ENCODE measurements at places on chromosomes 12 and 14.
A peak's percentile ranks its signal among the peaks of the same experiment; 100 is the strongest.

- no peak for DNase-seq
Measured at GRCh38 chr14:64060648-64061096, 207.9 kb downstream of the SYNE2 start.

DNA sequence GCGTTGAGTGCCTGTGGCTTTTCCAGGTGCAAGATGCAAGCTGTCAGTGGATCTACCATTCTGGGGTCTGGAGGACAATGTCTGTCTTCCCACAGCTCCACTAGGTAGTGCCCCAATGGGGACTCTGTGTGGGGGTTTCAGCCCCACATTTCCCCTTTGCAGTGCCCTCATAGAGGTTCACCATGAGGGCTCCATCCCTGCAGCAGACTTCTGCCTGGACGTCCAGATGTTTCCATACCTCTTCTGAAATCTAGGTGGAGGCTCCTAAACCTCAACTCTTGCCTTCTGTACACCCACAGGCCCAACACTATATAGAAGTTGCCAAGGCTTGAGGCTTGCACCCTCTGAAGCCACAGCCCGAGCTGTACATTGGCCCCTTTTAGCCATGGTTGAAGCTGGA, 52.9 kb downstream of the PRKCH start:
- no peak for DNase-seq

DNA sequence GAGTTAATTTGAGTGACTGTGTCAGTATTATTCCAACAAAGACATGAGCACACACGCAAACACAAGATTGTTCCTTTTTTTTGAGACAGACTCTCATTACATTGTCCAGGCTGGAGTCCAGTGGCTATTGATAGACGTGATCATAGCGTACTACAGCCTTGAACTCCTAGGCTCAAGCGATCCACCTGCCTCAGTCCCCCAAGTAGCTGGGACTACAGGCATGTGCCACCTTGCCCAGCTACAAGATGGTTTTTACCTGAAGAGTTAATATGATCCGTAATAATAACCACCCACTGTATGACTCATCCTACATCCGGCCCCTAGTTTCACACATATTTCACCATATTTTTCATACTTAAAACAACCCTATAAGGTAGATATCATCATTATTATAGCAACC, 26.8 kb downstream of the BCAT1 start:
- no peak for DNase-seq

DNA sequence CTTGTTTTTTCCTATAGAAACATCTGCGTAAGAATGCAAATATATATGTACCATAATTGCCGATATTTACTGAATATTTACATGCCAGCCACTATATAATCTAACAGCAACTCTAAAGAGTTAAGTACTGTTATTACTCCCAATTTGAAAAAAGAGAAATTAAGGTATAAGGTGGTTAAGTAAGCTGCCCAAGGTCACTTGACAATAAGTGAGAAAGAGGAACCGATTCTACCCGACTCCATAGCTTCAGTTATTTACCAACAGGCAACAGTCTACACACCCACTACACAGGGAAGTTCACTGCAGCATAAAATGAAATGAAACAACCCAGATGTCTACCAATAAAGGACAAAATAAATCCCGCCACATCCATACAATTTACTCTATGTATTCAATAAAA, 1.1 kb downstream of the MIS18BP1 start:
- DNase-seq, result no peak

GRCh38 chr14:33475623-33476022, 475.3 kb downstream of the EGLN3 start:
- DNase-seq, result peak; percentile 89

- DNase-seq, result peak; percentile 81
Measured at GRCh38 chr14:74501135-74501614, 7.6 kb downstream of the ISCA2 start.

DNA sequence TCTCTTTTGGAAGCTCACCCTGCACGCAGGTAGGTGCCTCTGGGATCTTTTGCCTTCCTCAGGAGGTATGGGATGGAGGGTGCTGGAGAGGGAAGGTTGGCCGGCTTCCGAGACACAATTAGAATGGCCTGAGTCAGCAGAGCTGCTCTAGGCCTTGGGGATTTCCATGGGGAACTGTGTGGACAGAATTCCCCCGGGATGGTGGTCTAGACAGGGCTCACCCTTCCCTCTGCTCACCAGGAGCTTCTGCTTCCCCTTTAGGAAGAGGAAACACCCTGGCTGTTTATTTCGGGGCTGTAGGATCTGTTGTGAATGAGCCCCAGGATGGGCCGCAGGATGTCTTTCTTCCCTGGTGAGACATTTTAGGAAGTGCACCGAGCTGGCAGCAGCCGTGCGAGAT, 43.7 kb upstream of the TMED10 start:
- no peak for DNase-seq

- DNase-seq, result no peak
Measured at GRCh38 chr14:51852541-51852940, 7.9 kb upstream of the GNG2 start.

- DNase-seq, result no peak
Measured at GRCh38 chr14:95697764-95698163, 11.5 kb downstream of the TCL1B start.

DNA sequence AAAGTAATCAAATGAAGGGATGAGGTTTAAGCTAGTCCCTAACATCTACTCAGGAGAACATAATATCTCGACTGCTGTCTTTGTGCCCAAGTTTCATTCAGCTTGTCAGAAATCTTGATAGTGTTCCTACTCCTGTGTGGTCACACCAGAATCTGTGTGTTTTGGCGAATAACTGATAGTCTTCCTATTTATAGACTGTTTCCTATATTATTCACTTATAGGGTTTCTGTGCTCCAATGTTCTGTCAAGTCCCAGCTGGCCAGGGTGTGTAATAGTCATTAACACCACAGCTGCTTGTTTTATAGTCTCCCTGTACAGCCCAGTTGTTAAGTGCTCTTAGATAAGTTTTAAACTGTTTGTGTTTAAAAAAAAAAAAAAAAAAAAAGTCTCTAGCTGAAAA, 45.9 kb downstream of the GPR135 start:
- DNase-seq, result no peak

- no peak for DNase-seq
Measured at GRCh38 chr14:31270196-31270772, 62.7 kb upstream of the HECTD1 start.

GRCh38 chr12:23484238-23484637, 465.2 kb downstream of the SOX5 start:
- DNase-seq, result no peak

DNA sequence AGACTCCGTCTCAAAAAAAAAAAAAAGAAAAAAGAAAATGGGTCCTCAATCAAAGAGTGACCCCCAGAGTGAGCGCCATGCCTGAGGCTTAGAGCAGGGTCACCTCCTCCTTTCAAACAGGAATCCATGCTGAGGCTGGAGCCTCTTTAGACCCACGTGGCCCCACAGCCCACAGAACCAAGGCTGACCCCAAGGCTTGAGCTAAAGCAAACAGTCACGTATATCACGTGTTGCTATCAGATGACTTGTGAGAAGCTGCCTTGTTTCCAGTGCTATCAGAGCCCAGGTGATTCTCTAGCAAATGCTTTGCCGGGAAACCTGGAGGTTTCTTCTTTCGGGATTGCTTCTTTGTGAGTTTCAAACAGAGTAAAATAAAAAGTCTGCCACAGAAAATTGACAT, 31.7 kb upstream of the DYNC1H1 start:
- DNase-seq, result no peak

DNA sequence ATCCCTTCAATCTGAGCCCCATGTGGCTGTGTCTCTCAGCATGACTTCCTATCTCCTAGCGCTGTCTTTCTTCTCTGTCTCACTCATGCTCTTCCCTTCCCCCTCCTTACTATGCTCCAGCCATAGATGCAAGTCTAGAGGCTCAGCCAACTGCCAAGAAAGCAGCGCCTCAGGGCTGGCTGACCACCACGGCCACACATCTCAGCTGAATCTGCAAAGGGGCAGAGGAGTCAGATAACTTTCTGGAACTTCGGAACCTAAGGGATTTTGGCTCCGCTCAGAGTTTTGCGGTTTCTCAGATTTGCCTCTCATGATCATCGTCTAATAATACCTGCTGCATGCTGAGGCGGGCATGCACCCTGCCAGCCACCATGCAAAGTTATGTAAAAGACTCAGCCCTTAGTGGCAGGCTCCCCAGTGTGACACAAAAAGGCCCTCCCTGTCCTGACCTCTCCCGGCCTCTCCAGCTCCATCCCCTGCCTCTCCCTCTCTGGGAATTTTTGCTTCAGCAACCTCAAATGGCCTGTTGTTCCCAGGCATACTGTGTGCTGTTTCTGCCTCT, 5.0 kb upstream of the FGF6 start:
- DNase-seq, result no peak

GRCh38 chr14:68191567-68192321, 372.2 kb downstream of the RAD51B start:
- no peak for DNase-seq

GRCh38 chr14:77986773-77987172, 183.4 kb upstream of the NRXN3 start:
- no peak for DNase-seq

DNA sequence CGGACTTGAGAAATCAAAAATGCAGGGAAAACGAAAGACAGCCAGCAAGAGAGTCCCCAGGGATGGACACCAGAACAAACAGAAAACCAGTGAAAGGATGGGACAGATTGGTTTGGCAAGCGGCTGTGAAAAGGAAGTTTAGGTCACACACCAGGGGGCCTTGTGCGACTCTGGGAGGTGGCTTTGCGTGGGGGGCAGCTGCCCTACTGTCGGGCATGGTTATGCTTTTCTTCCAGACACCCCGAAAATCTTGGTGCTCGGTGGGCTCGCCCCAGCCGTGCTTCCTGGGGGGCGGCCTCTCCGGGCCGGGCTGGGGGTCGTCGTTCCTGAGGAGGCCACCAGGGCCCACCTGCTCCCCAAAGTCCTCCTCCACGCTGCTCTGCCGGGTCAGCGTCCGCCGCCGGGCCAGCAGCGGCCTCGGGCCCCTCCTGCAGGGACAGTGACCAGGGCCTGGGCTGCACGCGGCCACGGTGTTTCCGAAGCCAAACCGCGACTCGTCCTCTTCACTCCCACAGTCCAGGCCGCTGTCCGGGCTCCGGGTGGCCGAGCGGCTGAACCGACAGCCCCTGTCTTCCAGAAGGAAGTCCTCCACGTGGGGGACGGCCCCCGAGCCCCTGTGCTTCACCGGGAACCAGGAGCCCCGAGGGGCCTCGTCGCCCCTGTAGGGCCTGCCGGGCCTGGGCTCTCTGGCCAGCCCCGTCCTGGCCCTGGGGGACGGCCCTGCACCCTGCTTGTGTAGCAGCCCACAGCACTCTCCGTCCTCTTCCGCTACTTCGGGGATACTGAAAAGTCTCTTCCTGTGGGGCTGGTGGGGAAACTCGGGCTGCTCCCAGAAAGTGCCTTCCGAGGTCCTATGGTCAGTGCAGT, 86.5 kb downstream of the PIWIL1 start:
- DNase-seq, result no peak

GRCh38 chr14:79652513-79653307, 558.6 kb downstream of the DIO2 start:
- no peak for DNase-seq

DNA sequence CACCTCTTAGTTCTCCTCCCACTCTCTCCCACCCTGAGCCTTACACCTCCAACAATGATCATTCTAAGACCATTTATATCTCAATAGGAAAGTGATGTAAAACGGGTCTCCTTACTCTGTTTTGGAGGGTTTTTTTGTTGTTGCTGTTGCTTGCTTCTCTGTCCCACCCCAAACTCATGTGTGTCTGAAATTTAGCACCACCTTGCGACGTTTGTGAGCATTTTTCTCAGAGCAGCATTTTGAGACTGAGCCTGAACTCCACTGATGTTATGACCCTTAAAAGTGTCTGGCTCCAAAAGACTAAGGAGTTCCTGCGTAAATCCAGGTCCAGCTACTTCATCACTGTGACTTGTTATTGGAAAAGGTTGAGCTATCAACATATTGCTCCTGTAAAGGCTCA, 155.0 kb downstream of the DAD1 start:
- DNase-seq, result no peak

DNA sequence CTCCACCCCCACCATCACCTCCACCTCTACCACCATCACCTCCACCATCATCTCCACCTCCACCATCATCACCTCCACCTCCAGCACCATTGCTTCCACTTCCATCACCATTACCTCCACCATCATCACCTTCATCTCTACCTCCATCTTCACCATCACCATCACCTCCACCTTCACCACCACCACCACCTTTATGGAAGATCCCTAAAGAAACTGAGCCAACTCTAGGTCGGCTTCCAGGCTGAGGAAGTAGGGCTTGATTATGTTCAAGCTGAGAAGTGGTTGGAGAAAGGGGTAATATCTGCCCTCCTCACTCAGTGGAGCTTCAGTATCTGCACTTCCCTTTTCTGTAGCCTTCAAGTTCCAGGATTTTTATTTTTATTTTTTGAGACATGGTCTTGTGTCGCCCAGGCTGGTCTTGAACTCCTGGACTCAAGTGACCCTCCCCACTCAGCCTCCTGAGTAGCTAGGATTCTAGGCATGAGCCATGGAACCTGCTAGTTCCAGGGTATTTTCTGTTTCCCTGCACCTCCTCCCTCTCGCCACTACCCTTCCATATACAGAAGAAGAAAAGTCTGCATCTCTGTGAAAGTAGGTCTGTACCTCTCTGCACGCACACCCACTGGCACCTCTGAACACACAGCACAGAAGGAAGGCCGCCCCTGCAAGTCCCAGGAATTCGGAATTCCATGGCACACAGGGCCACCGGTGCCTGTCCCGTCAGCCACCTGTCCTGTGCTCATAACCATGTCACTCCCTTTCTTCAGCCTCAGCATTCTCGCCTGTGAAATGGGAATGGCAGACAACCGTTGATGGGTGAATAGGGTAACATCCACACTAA, 5.9 kb downstream of the ZBTB42 start:
- DNase-seq, result no peak

- no peak for DNase-seq
Measured at GRCh38 chr14:58066115-58066514, 85.9 kb downstream of the ARMH4 start.

GRCh38 chr12:49130151-49131050, 794 bp downstream of the TUBA1B start:
- DNase-seq, result peak; percentile 90

Measured in SHP77 (cell line).